ENCODE measurements at places on chromosomes 12 and 14. TPM values are rescaled to one million over a fixed set of nuclear protein-coding genes. Genes with fewer than 3 reads are reported as not detected.

Gene CRIP1
- total RNA-seq, result 3.2 TPM

Gene KRT77
- not detected for total RNA-seq

Gene CPSF6
- total RNA-seq, result 17.8 TPM

Gene CLEC4E
- 0.63 TPM for total RNA-seq

Gene NOVA1
- total RNA-seq, result 0.25 TPM

Gene TAS2R8
- total RNA-seq, result not detected

Gene AKAP6
- total RNA-seq, result 7.2 TPM

Gene TTLL5
- total RNA-seq, result 9.5 TPM

Gene GDF3
- total RNA-seq, result not detected

Gene SOAT2
- 0.25 TPM for total RNA-seq

Gene SLCO1B1
- total RNA-seq, result 143 TPM

Gene KRT6C
- total RNA-seq, result not detected

Gene RTN1
- 0.65 TPM for total RNA-seq

DNA sequence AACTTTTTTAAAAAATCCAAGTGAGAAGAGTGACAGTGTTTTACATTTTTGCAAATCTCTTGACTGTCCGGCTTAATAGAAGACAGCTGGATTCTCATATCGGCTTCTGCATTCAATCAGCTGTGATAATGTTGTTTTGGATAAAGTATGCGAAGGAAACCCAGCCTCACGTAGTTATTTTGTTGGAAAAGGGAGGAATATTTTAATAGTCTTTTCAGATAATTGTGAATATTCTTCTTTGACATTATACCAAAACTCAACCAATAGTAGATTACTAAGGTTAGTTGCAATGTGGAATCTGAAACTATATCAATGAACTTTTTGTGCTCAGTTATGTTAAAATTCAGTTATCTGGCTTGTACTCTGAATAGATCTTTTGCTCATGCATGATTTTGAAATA lies 276.5 kb downstream of the ZFP36L1 start:
- no peak for DNase-seq

GRCh38 chr12:28568118-28568517 lies 377.9 kb downstream of the CCDC91 start:
- DNase-seq, result no peak

GRCh38 chr12:72509891-72510290 lies 237.7 kb downstream of the TRHDE start:
- no peak for DNase-seq

- no peak for DNase-seq
These were observed 1.9 kb downstream of the FAM186A start for GRCh38 chr12:50394469-50395029.

- no peak for DNase-seq
These were observed 477.5 kb upstream of the RGS6 start for GRCh38 chr14:71454513-71455332.

- no peak for DNase-seq
These were observed 210.0 kb downstream of the RASSF9 start for GRCh38 chr12:85626001-85626783.

DNA sequence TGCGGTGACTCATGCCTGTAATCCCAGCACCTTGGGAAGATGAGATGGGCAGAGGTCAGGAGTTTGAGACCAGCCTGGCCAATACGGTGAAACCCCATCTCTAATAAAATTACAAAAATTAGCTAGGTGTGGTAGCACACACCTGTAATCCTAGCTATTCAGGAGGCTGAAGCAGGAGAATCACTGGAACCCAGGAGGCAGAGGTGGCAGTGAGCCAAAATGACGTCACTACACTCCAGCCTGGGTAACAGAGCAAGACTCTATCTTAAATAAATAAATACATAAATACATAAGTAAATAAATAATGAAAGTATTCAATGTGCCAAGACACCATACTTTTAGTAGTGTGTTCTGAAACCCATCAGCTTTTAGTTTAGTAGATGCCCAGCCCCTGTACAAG lies 308.1 kb upstream of the FLRT2 start:
- no peak for DNase-seq

GRCh38 chr12:69633061-69633460 lies 22.4 kb upstream of the LRRC10 start:
- no peak for DNase-seq

- DNase-seq, result no peak
These were observed 264.2 kb upstream of the KITLG start for GRCh38 chr12:88844426-88844825.

DNA sequence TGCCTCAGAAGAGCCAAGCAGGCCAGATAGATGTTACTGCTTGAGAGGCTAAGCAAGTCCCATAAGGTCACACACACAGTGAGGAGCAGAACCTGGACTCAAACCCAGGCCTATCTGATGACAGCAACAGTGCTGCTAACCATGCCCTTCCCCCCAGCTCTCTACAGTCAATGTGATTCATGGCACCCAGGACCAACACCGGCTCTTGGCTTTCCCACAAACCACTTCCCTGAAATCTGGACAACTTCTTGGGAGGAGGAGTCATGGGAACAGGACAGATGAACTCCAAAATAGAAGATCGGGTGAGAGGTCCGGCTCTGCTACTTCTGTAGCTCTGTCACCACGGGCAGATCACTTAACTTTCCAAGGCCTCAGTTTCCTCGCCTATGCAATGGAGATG lies 716 bp upstream of the PTGDR start:
- DNase-seq, result no peak

- no peak for DNase-seq
These were observed 45.8 kb upstream of the TBX3 start for GRCh38 chr12:114729731-114730130.

- DNase-seq, result no peak
These were observed 316.8 kb downstream of the PAWR start for GRCh38 chr12:79373896-79374499.

GRCh38 chr14:90788031-90788430 lies 28.2 kb downstream of the TTC7B start:
- no peak for DNase-seq

DNA sequence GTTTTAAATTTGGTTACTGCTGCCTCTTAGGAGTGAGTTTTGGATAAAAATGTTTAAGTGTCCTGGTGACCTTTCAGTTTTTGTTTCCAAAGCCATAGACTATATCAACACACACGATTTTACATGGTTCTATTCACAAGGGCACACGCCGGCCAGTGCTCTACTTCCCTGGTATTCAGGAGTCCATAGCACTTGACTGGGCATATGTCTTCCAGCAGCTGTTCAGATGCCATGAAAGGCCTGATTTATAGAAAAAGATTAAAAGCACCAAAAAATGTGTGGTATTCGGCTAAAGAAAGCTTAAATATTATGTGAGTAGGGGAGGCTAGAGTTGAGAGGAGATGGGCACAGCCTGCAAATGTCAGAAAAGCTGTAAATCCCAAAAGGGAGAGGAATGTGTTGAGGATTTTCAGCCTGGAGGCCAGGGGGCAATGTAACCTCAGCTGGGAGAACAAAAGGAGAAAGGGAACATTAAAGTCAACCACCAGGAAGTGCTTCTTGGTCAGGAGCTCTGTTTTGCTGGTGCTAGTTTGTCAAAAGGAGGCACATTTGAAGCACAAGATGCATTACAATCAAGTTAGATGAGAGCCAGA lies 478.4 kb downstream of the RAD51B start:
- DNase-seq, result no peak

- no peak for DNase-seq
These were observed 8.1 kb upstream of the SNRNP35 start for GRCh38 chr12:123449856-123450255.

- DNase-seq, result no peak
These were observed 19.4 kb downstream of the BEGAIN start for GRCh38 chr14:100567877-100568163.

GRCh38 chr14:60986500-60986899 lies 5.5 kb downstream of the SLC38A6 start:
- no peak for DNase-seq

GRCh38 chr12:16307856-16308475 lies 30.5 kb upstream of the SLC15A5 start:
- DNase-seq, result no peak

DNA sequence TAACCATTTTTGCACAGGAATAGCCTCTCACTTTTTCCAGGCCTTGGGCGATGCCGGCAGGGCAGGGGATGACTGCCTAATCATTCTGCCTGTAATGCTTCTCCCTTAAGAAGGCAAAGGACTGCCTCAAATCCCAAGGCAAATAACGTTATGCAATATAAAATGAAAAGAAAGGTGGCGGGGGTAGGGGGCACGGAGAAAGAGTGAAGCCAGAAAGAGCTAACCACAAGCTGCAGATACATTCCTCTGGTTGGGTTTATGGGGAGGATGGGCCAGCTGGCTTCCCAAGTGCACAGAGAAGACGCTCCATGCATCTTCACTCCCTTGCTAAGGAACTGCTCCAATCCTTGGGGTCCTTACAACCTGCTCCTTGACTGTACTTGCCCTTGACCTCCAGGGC lies 229.5 kb downstream of the FOXN3 start:
- DNase-seq, result no peak

DNA sequence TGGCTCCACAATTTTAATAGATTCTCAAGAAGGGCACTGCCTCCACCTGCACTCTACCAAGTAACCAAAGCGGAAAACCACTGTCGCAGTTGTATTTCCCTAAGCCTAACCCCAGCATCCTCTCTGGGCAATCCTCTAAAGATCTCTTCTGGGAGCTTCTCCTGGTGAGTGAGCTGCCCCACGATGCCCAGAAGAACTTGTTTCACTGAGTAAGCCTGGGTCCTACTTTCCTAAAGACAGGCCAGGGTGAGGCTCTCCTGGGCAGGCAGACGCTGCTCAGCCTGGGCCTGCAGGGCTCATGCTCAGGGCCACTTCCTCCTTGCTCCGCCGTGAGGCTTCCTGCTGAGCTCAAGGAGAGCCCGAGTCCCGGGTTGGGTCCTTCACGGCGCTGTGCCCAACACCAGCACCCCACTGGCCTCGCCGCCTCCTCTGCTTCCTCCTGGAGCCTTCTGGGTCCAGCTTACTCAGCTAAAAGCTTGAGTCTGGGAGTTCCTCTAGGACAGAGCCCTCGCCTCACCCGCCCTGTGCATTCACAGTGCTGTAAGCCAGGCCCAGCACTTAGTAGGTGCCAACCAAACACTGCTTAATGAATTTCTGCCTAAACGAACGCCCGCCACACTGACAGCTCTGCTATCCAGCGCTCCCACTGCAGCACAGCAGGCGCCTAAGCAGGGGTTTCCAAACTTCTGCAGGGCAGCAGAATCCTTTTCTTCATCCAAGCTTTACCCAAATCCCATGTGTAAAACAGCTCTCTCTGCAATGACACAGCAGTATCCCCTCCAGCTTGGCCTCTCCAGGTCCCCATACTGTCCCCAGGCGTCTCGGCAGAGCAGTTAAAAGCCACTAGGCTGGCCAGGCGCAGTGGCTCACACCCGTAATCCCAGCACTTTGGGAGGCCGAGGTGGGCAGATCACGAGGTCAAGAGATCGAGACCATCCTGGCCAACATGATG lies 5.7 kb downstream of the RAB35 start:
- DNase-seq, result peak; percentile 55

DNA sequence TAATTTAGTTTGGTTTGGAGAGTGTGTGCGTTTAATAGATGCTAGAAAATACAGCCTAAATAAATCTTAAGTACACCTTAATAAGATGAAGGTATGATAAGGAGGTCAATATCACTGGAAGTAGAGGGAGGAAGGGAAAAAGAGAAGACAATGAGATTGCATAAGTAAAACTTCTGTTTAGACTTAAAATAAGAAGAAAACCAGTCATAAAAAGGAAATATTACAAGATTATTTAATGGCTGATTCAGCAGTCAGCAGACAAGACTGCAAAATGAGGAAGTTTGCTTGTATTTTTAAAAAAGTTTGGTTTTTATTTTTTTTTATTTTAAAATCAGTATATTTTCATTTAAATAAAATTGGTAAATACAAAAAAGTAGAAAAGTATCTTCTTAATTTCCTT lies 3.2 kb downstream of the SLC38A6 start:
- no peak for DNase-seq

GRCh38 chr12:92650228-92650822 lies 52.5 kb upstream of the PLEKHG7 start:
- no peak for DNase-seq

DNA sequence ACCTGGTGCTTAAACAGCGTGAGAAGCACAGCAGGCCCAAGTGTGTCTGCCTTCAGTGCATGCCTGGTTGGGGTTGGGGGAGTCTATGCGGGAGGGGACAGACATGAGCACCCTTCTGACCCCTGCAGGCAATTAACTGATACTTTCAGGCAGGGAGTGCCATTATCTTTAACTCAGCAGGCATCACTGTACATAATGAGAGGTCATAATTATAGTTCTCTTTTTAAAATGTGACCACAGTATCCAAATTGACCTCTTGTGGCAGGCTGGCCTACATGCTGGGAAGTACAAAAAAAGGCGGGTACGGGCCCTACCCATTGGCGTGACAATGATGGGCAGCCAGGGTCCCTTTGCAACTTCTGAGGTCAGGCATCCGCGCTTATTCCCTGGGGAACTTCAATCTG lies 209.1 kb downstream of the FOXN3 start:
- no peak for DNase-seq

- no peak for DNase-seq
These were observed 31.6 kb upstream of the PTPRQ start for GRCh38 chr12:80412343-80412953.

DNA sequence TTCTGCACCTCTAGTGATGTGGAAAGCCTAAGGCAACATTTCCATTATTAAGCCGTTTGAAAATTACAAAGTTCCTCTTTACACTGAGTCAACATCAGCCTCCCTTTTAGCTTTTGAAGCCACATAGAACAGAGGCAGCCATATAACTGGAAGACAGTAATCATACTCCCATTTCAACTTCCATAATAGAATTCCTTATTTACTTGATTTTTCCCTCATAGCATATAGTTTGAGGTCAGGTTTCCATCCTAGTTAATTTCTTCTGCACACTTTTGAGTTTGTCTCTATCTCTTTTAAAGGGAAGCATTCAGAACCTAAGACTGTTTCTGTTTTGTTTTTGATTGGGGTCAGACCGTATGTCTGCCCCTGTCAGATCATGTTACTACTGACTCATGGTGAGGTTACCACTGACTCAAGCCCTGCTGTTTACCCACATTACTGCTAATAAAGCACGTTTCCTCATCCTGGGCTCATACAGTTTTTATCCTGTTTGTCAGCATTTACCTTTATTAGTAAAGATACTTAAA lies 161.0 kb downstream of the SLC38A4 start:
- DNase-seq, result no peak

- DNase-seq, result no peak
These were observed 186.7 kb downstream of the PLCZ1 start for GRCh38 chr12:18551106-18551505.

GRCh38 chr14:70882776-70883492 lies 24.3 kb upstream of the PCNX1 start:
- no peak for DNase-seq
